ENCODE measurements at places on chromosomes 3 and 15. TPM values are rescaled to one million over a fixed set of nuclear protein-coding genes. Genes with fewer than 3 reads are reported as not detected.

RETNLB gene
- total RNA-seq: not detected

CNTN4 gene
- 1.6 TPM for total RNA-seq

GRCh38 chr3:64766440-64766839, 78.6 kb upstream of the ADAMTS9 start:
- DNase-seq: no peak

GRCh38 chr3:106691476-106691875, 685.8 kb upstream of the CCDC54 start:
- DNase-seq: no peak

UPK1B gene
- total RNA-seq: not detected

POPDC2 gene
- 10.6 TPM for total RNA-seq

GRCh38 chr3:13045904-13046568, 27.2 kb downstream of the IQSEC1 start:
- DNase-seq: peak; percentile 42

SPATA12 gene
- not detected for total RNA-seq

NEK10 gene
- 4.8 TPM for total RNA-seq

EIF5A2 gene
- total RNA-seq: 5.5 TPM

FEZF2 gene
- total RNA-seq: not detected

DNA sequence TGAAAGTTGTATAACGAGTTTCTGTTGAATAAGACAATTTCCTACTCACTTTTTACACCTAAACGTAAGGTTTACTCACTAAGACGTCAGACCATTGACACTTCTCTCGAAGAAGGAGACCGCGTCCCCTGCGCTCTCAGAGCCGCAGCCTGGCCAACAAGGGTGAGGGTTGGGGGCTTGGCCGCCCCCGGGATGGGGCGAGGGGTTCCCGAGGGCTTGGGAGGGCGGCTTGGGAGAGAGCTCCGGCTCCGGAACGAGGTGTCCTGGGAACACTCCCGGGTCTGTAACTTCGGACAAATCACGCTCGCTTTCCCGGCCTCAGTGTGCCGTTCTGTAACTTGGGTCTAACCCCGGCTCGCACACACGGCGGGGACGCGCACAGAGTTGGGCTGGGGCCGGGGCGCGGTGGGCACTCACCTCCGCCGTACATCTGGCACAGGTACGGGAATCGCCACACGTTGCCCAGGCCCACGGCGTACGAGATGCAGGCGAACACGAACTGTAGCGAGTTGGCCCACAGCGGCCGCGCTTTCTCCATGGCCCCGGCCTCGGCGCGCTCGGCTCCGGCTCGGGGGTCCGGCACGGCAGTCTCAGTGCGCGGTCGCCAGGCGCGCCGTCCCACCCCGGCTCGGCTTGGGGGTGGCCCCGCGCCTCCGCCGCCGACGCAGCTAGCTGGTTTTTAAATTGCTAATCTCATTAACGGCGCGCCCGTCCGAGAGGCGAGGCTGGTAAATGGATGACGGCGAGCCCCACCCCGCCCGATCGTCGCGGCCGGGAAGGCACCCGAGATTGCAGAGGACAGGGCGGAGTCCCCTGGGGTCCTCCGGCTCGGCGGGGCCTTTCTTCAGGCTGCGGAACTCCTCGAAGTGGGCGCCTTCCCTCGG, at the start of gene SLC6A20:
TSS of gene SLC6A20 (minus strand) at position 655 of the 884 bp plus-strand sequence. CDS start at position 538, 117 bp downstream.
- DNase-seq: no peak

GRCh38 chr3:130857336-130858026, 36.4 kb upstream of the ATP2C1 start:
- DNase-seq: no peak

- no peak for DNase-seq
These were observed 36.9 kb downstream of the ITPR1 start for GRCh38 chr3:4529876-4530588.

DNA sequence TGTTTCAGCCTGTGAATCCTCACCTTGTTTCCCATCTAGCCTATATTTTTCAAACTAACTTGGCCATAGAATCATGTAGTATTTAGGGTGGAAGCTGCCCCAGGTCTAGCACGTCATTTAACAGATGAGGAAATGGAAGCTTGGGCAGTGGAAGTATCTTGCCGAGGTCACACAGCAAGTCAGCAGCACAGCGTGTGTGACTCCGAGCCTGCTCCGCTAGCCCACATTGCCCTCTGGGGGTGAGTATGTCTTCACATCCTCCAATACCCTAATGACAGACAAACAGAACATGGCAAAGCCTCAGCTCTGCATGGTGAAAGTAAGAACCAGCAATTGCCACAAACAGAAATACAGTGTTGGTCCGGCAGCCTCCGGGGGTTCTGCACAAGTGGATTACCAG, 2.2 kb upstream of the CCR5 start:
- peak; percentile 39 for DNase-seq

PROS1 gene
- total RNA-seq: 22.8 TPM

DNASE1L3 gene
- total RNA-seq: 63.1 TPM

DNA sequence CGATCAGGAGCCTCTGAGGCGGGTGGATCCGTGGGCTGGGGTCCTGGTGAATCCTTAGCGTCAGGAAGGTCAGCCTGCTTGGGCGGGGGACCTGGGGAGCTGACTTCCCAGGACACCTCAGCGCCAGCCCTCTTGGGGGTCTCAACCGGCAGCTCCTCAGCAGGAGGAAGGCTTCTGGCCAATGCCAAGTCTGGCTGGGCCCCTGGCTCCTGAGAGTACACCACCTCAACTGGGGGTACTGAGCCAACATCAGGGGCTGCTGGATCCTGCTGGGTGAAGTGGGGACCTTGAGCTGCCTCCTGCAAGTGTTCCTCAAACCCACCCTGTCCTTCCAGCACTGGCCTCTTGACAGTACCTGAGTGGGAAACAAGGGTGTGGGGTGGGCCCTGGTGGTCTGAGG, 3.1 kb downstream of the PRRT3 start:
- no peak for DNase-seq

GRCh38 chr3:123832692-123833397, 51.3 kb downstream of the MYLK start:
- no peak for DNase-seq

DNA sequence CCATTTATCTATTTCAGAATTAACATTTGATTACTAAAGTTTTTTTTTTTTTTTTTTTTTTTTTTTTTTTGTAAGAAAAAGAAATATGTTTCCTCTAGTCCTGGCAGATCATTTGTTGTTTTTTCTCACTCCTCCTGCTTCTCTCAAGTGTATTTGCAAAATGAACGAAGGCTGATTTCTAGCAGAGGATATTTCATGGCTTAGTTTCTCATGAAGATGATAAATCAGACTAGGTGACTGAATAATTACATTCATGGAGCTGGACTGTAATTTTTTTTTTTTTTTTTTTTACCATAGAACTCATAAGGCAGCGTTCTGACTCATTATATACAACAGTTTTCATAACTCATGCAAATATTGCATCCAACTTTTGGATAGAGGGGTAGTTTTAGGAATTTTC, 332.5 kb upstream of the SEMA6D start:
- no peak for DNase-seq

P3H2 gene
- 66.1 TPM for total RNA-seq

- peak; percentile 31 for DNase-seq
These were observed 60.3 kb downstream of the FEM1B start for GRCh38 chr15:68337826-68338225.

DNA sequence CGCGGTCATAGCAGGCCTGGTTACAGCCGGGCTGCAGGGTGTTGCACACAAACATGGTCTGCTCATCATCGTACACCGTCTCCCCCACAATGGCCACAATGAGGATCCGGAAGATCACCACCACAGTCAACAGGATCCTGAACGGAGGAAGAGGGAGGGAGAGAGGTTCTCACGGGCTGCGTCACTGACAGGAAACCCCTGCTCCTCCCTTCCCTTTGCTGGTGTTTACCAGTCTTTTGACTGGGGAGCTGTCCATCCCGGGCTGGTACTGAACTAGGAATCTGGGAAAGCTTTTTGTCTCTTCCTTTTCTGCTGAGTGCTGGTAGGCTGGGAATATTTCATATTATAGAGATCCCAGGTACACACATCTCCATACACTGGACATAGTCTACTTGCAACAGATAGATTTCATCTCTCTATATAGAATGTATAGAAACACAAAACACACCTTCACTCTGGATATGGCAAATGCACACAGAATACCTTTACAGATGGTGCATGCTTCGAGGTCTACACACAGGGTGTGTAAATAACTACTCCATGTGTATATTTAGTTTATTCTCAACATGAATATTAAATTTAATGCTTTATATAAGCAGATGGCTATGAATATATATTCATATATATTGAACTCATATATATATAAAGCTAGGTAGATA, 1.4 kb downstream of the GJD2 start:
- DNase-seq: peak; percentile 34

GRCh38 chr15:67433495-67434099, 87.3 kb upstream of the C15orf61 start:
- peak; percentile 42 for DNase-seq

- DNase-seq: peak; percentile 90
These were observed 78.6 kb upstream of the TSEN2 start for GRCh38 chr3:12405432-12406272.

DNA sequence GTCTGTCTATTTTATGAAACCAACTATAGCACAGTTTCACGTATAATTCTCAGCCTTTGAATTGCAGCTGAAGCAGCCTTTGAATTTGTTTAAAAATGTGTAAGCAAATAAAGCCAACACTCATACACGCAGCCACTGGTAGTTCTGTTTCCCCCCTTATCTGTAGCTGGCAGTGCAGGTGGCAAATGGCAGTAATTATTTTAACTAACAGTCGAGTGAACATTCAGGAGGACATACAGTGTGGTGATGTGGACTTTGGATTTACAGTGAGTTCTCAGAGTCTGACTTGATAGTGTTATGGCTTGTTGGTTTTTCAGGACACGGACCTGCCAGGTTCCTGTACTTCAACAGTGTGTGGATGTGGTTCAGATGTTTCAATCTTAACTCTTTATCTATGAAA, 64.0 kb upstream of the SKOR1 start:
- no peak for DNase-seq

DNA sequence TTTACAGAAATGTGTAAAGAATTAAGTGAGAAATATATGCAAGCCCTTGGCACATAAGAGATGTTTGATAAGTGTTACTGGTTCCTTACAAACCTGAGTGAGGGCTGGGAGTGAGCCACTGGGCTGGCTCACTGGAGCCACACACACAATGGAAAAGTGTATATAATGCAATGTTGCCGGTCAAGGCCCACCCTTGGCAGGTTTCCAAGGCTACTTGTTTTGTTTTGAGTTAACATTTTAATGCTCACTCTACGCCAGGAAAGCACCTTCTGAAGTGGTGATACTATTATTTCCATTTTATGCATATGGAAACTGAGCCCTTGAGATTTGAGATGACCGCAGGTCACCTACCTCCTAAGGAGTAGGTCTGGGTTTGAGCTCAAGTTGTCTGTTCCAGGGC, 71.8 kb upstream of the FHIT start:
- no peak for DNase-seq

- peak; percentile 77 for DNase-seq
These were observed 26.7 kb downstream of the SLC2A2 start for GRCh38 chr3:170999737-171000242.

- no peak for DNase-seq
These were observed 162.3 kb upstream of the NR2E3 start for GRCh38 chr15:71648095-71648494.

HLTF gene
- total RNA-seq: 45.5 TPM

DNA sequence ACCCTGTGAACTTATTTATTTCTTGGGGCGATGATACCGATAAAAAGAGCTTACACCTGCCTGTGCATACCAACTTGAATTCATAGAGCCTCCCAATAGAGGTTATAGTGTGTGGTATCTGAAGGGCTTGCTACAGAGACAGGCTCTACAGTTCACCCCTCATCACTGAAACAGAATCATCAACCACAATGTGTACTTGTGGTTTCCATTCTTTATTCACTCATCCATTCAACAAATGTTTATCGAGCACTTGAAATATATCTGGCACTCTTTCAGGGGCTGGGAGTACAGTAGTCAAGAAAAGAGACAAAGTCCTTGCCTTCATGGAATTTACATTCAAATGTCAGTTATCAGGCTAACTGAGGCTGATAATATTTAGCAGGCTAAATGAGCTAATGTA, 134.4 kb upstream of the SKOR1 start:
- no peak for DNase-seq

CPNE4 gene
- 0.32 TPM for total RNA-seq

DNA sequence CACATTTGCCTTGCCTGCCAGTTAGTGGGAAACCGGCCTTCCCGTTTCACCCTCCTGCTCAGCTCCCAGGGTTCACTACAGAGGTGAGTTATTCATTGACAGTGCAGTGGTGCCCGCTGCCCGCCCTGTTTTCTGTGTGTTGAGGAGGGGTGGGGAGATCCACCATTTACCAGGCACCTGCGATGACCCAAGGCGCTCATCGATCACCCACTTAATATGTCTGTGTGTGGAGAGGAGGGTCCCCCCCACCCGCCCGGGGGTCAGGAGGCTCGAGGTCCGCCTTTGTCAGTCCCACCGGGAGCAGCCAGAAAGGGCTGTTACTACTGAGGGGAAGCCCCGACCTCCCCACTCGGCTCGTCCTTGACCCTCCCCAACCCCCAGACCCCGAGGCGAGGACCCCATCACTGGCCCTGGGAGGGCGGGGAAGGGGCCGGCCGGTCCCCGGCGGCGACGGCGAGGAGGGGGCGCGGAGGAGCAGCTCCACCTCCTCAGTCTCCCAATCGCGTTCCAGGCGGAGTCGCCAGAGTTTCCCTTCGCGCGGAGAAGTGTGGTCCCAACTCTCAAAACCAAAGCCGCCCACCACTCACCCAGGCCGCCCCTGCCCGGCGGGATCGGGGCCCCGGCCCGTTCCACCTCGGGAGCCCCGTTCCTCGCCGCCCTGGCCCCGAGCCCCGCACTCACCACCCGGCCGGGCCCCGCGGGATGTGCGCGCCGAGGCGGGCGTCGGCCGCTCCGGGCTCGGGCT, 1.1 kb downstream of the PLXNB1 start:
- DNase-seq: peak; percentile 63

- DNase-seq: no peak
These were observed 634.0 kb upstream of the BCHE start for GRCh38 chr3:166471074-166471767.

DNA sequence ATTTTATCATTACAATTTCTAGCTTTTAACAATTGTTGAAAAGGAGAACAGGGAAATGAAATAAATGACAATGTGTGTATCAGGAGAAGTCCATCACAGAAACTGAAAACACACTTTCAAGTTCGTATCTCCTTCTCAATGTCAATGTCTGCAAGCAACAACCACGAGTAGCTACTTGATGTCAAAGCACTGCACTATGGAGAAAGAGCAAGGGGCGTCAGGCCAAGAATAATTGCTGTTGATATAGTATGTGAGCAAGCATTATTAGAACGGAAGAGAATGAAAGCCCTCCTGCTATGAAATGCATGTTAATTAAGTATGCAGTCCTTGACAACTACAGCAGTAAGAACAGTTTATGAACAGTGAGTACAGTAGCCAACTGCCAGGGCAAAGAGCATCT, 1250.1 kb downstream of the ZPLD1 start:
- DNase-seq: no peak

TRIM42 gene
- not detected for total RNA-seq

RTP1 gene
- total RNA-seq: not detected
